NCI-H748 treated with DMSO at 0.1 percent for 48 hours (cell line): ENCODE measurements at places on chromosomes 13 and 19.
A peak's percentile ranks its signal among the peaks of the same experiment; 100 is the strongest.

DNA sequence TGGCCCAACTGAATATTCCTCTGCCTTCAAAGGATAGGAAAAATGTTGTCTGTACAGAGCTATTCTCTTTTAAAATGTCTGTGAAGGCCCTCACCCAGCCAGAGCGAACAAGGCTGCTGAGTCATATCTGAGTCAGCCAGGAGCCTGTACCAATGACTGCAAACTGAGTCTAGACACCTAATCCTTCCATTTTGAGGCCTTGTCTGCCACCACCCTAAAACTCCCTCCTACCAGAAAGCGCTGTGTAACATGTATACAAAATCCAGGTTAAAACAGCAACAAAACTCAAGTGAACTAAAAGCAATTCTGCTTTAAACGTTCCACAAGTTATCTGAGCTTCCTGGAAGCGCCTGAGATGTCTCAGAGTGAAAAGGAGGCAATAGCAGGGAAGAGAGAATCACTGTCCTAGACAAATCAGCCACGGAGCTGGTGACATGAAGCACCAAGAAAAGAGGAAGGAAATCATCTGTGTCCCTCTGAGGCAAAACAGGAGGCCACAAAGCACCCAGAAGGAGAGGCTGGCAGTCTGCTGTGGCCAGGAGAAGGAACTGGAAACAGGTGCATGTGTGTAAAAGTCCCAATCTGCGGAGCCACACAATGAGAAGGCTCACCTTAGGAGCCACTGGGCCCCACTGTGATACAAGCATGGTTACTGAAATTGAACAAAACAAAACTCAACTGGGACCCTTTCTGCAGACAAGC is 10.2 kb downstream of the DHRS12 start:
- DNase-seq, result no peak

GRCh38 chr19:5870986-5871394 is 650 bp upstream of the FUT5 start:
- DNase-seq, result no peak

GRCh38 chr13:108575430-108575829 is 54.0 kb upstream of the MYO16 start:
- no peak for DNase-seq

DNA sequence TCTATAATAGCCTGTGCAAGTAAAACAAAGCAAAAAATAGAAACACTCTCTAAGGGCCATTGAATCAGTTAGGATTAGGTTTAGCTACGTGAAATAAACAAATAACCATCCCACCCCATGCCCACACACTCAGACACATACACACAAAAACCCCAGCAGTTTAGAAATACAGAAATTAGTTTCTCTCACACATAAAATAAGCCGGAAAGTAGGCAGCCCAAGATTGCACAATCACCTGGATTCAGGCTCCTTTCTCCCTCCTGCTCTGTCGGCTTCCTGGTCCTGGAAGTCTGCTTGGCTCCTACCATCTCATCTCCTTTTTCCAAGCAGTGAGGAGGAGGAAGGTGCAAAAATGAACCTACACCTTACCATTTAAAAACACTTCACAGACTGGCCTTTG is 22.6 kb upstream of the USP12 start:
- DNase-seq, result no peak

- no peak for DNase-seq
These were observed 670 bp downstream of the MAP2K7 start for GRCh38 chr19:7904074-7905020.

- DNase-seq, result peak; percentile 36
These were observed 813 bp downstream of the ZNF296 start for GRCh38 chr19:45075301-45076028.

DNA sequence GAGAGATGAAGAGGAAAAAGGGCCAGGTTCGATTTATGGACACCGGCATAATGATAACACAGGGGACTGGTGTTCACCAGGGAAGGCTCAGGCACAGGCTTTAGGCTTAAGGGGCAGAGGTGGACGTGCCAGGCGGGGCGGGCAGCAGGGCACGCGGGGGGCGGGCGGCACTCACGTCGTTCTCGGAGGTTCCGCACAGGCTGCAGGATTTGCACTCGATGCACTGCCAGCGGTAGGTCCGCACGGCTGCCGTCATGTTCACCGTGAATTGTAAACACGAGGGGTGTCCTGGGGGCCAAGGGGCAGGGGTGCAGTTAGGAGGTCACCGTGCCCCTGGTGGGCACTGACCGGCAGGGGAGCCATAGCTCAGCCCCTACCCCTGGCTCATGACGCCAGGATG is 10.6 kb downstream of the DPF1 start:
- no peak for DNase-seq

DNA sequence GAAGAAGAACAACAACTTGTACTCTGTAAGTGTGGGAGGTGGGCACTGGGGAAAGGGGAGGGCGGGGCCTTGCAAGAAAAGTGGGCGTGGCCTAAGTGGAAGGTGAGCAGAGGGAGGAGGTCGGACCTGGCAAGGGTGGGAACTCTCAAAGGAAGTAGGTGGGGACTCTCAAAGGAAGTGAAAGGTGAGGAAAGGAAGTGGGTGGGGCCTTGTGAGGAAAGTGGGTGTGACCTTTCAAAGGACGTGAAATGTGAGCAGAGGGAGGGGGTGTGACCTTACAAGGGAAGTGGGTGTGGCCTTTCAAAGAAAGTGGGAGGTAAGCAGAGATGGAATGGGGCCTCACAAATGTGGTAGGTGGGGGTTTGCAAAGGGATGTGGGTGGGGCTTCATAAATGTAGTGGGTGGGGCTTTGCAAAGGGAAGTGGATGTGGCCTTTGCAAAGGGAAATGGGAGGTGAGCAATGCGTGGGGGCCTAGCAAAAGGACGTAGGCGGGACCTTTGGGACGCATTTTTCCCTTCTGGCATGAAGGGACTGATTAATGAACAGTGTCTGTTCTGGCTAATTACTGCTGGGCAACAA is 25.9 kb downstream of the ACSBG2 start:
- DNase-seq, result peak; percentile 10

DNA sequence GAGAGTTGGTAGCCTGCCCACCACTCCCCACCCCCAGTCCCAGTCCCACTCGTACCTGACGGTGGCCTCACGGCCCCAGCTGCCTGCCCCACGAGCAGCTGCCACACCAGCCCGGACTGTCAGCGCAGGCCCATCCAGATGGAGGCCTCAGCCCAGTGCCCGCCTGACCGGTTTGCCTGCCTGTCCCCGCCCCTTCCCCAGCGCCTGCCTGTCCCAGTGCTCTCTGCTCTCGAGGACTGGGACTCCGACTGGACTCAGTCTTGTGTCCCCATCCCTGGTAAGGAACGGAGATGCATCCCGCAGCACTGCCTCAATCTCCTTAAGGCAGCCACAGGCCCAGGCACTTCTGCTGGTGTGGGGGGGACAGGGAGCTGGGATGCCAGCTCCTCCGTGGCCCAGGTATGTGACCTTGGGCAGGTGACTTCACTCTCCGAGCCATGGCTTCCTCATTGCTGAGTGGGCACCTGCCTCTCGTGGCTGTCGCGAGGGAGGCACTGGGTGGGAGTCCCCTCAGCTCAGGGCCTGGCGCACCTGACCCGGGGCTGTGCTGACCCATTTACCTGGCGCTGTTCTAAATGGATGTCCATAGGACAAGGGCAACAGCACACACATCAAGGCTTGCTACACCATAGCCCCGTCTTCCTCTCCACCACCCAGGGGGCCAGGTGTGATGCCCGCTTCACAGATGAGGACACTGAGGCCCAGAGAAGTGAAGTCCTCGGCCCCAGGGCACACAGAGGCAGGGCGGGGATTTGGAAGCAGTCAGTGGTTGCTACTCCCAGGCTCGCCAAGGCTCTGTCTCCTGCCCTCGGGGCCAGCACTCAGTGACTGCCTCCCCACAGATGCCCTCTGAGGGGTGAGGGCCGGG is at the start of gene NKPD1:
Gene NKPD1, minus strand, starts transcription at position 113 of the 868 bp plus-strand sequence. CDS start 832 bp downstream, outside the sequence.
- DNase-seq, result no peak

DNA sequence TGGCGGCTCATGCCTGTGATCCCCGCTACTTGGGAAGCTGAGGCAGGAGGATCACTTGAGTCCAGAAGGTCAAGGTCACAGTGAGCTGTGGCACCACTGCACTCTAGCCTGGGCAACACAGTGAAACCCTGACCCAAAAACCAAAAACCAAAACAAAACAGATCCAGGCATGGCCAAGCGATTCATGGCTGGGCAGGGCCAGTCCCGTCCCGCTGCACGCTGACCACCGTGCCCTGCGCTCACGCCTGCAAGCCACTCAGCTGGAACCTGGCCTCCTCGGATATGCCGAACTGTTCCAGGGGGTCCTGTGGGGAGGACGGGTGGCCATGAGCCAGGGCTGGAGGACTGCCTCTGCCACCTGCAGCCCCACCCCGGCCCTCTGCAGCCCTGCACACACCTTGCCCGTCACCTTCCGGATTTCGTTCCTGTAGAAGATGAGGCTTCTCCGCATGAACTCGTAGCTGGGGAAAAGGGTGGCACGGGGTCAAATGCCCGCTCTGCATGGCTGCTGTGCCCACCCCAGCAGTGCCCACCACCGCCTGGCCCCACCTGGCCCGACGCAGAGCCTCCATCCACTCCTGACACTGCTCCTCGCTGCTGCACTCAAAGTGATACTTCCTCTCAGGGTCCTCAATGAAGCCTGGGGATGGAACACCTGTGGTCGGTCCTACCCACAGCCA is 2.4 kb downstream of the PLEKHJ1 start:
- DNase-seq, result no peak

DNA sequence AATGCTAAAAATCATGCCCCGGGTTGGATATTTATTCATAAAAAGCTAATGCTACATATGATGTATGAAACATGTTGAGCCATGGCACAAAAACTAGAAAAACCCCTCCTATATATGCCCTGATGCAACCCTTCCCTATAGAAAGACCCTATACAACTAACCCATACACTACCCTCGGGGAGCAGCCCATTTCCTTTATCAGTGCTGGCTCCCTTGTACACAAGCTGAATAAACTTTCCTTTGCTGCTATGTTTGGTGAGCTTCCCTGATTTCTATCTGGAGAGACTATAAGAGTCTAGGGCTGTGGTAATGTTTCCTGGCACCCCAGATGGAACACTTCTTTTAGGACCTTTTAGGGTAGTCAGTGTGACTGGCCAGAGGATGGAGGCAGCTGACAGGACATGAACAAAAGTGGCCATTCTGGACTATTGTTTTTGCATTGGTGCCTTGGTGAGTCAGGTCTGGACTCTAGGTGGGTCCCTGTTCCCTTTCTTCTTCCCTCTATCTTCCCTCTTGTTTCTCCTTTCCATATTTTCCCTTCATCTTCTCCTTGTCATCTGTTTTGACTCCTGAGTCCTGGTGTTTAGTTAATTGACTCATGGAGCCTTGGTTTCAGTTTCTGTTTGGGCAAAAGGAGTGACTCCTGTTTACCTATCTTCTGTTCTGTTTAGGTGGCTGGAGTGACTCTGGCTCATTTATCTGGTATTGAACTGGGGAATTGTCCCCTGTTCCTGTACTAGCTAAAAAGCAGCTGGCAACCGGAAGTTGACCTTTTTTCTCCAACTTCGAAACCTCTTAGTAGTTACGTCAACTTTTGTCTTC is 1321.8 kb upstream of the PCDH9 start:
- no peak for DNase-seq

DNA sequence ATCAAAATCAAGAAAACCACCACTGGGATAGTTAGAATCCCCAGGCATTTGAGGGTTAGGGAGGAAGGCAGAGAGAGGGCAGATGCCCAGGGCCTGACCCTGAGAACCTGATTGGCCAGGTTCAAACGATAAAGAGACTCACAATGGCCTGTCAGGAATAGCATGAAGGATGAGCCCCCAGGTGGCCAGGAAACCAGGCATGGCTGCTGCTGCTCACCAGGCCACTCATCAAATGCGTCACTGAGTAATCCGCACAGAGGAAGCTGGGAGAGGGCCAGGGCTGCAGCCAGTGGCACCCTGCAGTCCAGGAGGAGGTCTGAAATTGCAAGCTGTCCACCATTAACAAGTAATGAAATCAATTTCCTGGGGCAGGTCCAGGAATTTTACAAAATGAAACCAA is 111.3 kb downstream of the KATNAL1 start:
- DNase-seq, result peak; percentile 31

GRCh38 chr13:111897178-111897845 is 169.6 kb upstream of the SOX1 start:
- DNase-seq, result no peak

DNA sequence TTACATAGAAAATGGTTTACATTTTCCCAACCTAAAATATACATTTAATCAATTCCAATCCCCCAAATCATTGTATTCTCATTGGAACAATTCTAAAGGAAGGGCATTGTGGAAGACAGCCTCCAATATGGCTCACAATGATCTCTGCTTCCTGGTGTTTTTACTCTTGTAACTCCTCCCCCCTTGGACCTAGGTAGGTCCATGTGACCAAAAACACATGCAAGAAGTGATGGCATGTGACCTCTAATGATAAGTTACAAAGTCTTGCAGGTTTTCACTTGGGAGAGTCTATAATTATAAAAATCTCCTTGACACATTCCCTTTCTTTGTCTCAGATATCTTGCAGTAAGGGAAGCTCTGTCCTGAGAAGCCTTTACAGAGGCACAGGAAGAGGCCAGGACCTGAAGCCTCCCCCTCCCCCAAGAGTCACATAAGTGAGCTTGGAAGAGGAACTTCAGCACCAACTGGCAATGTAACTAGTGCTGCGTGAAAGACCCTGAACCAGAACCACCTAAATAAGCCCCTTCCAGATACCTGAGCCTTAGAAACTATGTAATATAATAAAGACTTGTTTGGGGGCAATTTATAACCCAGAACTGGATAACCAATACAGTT is 816.2 kb upstream of the ATXN8OS start:
- no peak for DNase-seq

- no peak for DNase-seq
These were observed 31.9 kb downstream of the ANKRD10 start for GRCh38 chr13:110882972-110883371.

DNA sequence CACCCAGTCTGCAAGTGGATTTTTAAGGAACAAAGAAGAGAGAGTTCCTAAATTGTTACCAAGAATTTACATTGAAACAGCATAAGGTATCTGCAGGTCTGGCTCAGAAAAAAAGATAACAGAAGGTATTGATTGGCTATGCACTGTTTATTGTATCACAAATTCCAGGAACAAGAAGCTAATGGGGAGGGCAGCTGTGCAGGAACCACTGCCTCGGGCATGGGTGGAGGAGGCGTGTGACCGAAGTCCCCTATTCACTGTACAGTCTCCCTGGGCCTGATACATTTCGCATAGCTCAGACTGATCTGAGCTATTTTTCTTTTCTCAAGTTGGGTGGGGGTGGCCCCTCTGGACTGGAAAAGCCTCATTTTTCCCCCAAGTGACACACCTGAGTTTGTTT is 11.7 kb downstream of the NECTIN2 start:
- DNase-seq, result no peak

- no peak for DNase-seq
These were observed 640.1 kb upstream of the KLF12 start for GRCh38 chr13:74774264-74774663.

GRCh38 chr13:46684287-46685001 is 112.5 kb downstream of the ESD start:
- no peak for DNase-seq

- no peak for DNase-seq
These were observed 89.5 kb downstream of the ZNF100 start for GRCh38 chr19:21677696-21678418.
